SJSA1 (cell line): ENCODE measurements at places on chromosomes 7 and 10.

- DNase-seq: no peak
These were observed 50.6 kb upstream of the RET start for GRCh38 chr10:43026039-43026973.

GRCh38 chr7:59079-60016 lies 133.0 kb upstream of the FAM20C start:
- DNase-seq: no peak

DNA sequence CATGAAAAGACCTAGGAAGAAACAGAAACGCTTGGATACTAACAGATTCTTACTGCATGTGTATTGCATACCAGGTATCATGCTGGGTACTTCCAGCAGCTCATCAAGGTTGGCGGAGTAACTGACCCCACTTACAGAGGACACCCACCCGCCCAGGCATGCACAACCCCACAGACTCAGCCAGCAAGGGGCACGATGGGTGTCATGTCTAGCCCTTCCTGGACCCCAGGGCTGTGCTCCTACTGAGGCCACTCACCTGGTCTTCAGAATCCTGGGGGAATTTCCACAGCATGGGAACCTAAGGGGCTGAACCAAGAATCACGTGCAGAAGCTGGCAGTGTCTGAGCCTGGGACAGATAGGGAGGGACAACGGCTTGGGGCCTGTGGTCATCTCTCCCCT lies 134.1 kb upstream of the ZNF32 start:
- no peak for DNase-seq

DNA sequence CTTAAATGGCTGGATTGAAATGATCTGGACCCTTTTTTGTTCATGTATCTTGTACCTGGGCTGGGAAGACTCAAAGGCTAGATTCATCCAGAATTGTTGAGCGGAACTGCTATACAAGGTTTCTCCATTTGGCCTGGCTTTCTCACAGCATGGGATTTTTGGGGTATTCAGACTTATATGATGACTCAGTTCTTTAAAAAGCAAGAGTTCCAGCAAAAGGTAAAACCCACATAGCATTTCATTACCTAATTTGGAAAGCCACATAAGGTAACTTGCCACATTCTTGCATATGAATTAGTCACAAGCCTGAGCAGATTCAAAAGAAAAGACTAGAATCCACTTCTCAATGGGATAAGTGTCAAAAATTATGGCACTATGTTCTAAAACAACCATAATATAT lies 137.4 kb downstream of the HGF start:
- no peak for DNase-seq

GRCh38 chr7:116398672-116399071 lies 100.9 kb upstream of the CAV2 start:
- DNase-seq: no peak
